ENCODE measurements at places on chromosomes 5 and 9.

DNA sequence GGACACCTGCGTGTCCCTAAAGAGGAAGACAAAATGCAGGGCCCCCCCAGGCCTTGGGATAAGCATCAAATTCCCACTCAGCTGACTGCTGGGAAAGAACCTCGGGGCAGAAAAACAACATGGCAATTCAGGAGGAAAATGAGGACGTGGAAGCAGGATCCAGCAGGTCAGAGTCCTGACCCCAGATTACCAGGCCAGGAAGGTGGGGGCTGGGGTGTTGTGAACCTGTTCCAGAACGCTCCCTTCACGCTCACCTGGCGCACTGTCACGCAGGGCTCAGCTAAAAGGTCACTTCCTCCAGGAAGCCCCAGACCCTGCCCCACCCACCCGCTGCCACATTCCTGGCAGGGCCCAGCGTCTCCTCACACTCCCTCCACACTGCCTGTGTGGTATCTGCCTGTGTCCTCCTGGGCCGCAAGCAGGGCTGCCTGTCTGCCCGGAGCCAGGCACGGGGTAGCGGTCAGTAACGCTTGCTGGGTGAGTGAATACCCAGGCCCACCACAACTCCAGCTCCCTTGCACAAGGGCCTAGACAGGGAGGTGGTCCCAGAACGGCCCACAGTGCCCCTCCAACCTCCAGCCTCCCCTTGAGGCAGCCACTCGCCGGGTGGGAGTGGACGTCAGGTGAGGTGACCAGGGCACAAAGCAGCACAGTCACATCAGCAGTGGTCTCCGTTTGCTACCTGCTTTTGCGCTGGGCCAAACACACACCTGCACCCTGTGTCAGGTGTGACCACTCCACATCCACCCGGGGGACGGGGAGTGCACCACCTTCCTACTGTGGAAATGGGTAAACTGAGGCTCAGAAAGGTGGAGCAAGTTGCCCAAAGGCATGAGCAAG lies 18.1 kb downstream of the VAV2 start:
- DNase-seq: no peak

- DNase-seq: no peak
Observed at GRCh38 chr9:36959681-36960574, 74.1 kb downstream of the PAX5 start.

DNA sequence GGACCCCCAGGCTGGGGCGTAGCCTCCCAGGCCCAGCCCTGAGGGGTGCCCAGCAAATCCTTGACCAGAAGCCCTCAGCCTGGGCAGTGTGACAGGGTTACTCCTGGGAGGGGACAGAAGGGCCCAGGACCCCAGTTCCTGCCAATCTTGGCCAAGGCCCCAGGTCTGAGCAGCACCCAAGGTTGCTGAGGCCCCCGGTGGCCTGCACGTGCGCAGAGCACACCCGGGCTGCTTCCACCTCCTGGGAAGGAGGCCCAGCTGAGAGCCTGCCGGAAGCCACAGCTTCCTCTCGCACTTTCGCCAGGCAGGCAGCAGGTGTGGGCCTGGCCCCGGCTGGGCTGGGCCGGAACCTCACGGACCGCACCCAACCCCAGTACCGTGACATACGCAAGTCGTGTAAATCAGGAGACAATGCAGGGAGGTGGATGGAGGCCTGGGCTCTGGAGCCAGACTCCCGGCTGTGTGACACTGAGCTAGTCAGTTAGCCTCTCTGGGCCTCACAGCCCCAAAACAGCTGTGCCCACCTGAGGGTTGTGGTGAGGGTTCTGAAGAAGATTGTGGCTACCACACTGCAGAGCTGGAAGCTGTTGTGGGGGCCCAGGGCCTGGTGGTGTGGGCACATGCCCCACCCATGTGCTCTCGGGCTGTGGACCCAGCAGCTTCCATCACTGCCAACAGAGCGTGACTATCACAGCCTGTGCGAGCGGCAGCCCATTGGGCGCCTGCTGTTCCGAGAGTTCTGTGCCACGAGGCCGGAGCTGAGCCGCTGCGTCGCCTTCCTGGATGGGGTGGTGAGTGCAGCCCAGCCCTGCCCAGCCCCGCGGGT lies 5.1 kb downstream of the GRK6 start:
- DNase-seq: peak; percentile 79

GRCh38 chr5:134494780-134495179 lies 30.7 kb upstream of the JADE2 start:
- no peak for DNase-seq

DNA sequence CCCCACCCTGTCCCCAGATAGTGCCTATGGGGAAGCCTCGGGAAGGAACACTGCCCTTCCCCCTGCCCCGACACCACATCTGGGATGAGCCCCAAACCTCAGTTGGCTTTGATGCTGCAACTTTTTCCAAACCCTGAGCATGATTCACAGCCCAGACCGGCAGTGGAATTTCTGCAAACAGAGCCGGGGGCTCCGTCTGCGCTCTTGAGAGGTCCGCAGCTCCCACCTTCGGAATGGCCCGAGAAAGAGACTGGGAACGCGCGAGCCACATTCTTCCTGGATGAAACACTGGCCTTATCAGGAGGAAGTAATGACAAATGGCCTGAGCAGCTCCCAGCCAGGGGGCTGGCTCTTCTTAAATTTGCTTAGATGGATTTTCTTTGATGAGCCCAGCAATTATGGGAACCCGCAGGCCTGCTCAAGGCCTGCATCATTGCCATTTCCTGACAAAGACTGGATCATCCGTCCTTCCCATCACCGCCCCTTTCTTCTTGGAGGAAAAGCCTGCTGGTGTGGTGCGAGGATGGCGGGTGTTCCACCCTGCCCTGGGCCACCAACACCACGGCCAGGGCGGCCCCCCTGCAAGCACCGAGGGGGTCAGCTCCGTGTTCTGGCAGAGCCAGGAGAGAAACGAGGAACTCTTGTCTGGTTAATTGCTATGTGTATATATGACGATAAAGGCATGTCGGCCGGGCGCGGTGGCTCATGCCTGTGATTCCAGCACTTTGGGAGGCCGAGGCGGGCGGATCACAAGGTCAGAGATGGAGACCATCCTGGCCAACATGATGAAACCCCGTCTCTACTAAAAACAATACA lies 38.8 kb upstream of the COL5A1 start:
- DNase-seq: no peak

DNA sequence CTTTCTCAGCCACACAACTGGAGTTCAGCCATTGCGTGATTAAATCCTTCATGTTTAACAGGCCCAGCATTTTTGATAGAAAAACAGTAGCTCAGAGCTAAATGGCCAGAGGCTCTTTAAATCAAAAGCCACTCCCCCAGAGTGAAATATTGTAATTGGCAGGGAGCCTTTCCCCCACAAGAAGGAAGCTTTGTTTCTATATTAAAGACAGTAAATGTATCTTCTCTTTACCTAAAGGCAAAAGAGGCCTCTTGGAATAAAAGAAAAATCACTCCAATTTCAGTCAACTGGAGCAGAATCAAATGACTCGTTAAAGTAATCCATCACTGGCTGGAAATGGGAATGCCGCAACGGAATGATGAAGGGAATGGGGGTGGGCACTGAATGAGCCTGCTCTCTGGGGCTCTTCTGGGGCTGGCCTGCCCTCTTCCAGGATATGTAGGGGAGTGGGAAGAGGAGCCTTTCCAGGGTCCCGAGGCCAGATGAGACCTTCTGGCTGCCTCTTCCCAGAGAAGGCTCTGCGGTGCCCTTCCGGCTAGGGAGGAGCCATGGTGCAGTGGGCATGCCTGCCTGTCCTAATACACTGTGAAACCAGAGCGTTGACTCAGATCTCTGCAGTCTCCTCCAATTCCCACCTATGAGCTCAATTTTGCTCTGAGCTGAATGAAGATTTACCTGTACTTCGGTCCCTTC lies 45.2 kb downstream of the ANKDD1B start:
- no peak for DNase-seq

DNA sequence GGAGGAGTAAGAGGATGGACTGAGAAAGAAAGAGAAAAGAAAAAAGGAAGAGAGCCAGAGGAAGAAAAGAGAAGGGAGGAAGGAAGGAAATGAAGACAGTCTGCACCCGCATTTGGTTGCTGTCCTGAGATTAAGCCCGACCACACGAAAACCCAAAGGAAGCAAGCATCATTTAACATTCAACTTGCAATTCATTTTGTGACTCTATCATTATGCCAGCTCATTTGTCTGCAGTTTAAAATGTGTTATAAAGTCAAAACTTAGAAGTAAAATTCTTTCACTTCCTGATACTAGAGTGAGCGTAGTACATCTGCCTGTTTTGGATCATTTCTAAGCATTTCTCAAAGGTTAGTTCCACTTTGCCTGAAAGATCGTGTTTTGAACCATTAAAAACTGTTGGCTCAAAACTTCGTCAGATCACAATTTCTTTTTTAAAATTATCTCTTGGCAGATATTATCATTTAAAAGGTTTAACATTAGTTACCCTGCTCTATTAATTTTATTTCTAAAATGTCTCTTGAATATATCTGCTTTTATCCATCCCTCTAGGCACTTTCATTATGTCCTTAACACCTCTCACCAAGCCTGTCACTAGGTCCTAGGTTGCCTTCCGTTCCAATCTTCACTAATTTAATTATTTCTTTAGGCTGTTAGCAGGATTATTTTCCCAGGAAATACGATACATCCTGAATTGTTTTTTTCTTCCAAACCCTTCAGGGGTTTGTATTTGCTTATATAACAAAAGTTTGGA lies 240.9 kb downstream of the TLE4 start:
- no peak for DNase-seq

- no peak for DNase-seq
Observed at GRCh38 chr9:14423815-14424261, 109.9 kb upstream of the NFIB start.

GRCh38 chr5:137935694-137936093 lies 46.4 kb downstream of the PKD2L2 start:
- DNase-seq: no peak

DNA sequence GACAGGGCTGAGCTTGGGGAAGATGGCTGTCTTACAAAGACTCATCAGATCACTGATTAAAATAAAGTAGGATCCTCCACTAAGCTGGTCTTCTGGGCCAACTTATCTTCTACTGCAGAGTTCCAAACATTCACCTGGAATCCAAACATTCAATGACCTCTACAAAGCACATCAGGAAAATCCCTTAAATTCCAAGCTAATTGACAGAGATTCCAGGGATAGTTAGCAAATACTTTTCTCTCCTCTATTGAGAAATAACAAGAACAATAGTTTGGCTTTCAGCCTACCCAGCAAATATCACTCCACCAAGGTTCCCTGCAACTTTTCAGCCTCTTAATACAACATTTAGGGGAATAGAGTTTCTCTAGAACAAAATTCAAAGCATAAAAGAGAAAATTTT lies 140.6 kb upstream of the LIFR start:
- no peak for DNase-seq

DNA sequence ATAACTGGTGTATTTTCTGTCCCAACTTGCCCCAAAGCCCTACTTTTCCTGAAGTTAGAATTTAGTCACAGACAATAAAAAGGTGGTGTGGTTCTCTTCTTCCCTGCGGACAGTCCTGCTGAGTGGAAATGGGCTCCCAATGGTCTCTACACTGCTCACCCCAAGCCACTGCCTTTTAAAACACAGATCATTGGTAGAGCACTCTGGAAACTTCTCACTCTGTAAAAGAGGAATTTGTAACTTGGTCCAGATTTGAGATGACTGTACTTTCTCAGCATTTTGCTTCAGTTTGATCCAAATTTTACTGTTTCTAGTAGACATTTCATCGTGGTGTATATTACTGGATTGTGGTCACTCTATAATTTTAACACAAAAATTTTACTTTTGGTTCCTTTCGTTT lies 80.3 kb upstream of the ROR2 start:
- DNase-seq: no peak

DNA sequence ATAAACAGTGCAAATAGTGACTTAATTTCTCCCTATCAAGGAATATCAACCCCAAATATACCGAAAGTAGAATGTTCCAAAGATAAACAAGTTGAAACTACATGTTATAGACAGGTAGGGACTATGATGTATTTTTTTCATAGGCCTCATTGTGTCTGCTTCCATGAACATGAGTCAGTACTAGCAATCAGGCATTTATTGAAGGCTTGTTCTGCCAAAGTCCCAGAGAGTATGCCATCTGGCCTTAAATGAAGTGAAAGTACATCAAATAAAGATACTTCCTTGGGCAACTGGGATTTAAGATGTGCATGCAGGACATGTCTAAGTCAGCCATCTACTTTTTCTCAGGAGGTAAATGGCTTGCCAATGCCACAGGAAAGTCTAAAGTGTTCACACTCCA lies 6.5 kb downstream of the GHR start:
- DNase-seq: no peak

GRCh38 chr9:126612326-126612812 lies 1.4 kb upstream of the LMX1B start:
- no peak for DNase-seq

- peak; percentile 27 for DNase-seq
Observed at GRCh38 chr9:75892216-75892911, 1.9 kb downstream of the PCSK5 start.

GRCh38 chr5:75473463-75473862 lies 38.0 kb downstream of the CERT1 start:
- no peak for DNase-seq

GRCh38 chr5:167743695-167744464 lies 547.6 kb upstream of the WWC1 start:
- no peak for DNase-seq

DNA sequence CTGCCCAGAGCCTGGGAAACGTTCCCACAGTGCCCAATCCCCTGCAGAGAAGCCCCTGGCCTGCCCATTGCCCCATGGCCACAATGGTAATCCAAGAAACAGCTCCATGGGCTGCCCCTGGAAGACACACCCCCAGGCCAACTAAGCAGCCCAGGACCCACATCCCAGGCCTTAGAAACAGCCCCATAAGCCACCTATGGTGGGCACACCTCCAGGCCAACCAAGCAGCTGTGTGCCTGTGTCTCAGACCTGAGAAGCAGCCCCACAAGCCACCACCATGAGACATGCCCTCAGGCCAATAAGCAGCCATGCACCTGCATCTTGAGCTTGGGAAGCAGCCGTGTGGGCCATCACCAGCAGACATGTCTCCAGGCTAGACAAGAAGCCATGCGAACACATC lies 52.9 kb upstream of the SSBP2 start:
- no peak for DNase-seq

- DNase-seq: peak; percentile 50
Observed at GRCh38 chr9:124011460-124012301, at the start of gene LHX2. Gene LHX2, plus strand, starts transcription at chr9:124011768. Its CDS starts 581 bp downstream, at chr9:124012349.

GRCh38 chr5:65197531-65198455 lies 283.9 kb downstream of the ADAMTS6 start:
- DNase-seq: no peak

GRCh38 chr9:92425474-92425873 lies 1.2 kb upstream of the OMD start:
- no peak for DNase-seq

DNA sequence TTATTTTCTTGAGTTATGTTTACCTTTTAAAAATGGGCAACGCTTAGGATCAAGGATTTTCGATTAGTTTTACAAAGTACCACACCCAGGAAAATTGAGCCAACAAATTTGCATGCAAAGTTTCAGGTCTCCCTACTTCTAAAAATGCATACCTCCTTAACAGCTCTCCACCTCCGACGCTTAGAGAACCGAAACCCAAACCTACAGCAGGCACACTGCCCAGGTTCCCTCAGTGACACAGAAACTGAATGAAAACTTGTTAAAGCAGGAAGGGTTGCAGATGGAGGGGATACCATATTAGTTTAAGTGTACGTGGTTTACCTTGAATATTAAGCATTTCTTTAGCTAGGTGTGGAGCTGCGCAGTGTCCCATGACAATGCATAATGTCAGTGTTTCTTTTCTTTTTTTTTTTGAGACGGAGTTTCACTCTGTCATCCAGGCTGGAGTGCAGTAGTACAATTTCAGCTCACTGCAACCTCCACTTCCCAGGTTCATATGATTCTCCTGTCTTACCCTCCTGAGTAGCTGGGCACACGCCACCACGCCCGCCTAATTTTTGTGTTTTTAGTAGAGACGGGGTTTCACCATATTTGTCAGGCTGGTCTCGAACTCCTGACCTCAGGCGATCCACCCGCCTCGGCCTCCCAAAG lies 1.6 kb upstream of the SUB1 start:
- no peak for DNase-seq

GRCh38 chr5:150945947-150946346 lies 41.2 kb upstream of the ZNF300 start:
- no peak for DNase-seq
